ENCODE measurements at places on chromosomes 4 and X.

DNA sequence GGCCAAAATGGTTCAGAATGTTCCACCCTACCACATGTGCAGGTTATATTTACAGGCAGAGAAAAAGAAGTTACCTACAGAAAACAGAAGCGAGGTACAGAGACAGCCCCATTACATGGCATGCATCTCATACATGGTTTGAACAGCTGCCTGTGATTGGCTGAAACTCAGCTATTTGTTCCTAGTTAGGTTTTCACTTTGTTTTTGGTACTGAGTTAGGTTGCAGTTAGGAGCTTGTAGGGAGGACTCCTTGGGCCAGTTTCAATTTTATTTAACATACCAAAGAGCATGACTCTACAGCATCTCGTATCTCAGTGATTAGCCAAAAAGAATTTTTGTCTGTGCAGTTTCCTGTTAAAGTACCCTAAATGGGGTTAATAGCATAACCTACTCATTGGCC, 392.0 kb downstream of the MAPK10 start:
- no peak for DNase-seq

DNA sequence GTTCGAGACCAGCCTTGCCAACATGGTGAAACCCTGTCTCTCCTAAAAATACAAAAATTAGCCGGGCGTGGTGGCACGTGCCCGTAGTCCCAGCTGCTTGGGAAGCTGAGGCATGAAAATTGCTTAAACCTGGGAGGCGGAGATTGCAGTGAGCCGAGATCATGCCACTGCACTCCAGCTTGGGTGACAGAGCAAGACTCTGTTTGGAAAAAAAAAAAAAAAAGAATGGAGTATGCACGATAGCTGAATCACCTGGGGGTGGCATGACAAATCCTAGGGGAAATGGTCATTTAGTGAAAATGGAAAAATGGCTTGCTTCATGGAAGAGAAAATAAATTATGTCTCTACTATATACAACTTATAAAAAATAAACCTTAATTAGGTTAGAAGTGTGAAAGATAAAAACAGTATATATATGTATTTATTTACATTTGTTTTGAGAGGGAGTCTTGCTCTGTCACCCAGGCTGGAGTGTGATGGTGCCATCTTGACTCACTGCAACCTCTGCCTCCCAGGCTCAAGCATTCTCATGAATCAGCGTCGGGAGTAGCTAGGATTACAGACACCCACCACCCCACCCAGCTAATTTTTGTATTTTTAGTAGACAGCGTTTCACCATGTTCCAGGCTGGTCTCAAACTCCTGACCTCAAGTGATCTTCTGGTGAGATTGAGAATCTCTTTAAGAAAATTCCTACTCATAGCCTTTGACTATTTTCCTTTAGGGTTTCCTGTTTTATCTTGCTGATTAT, 19.3 kb upstream of the ING2 start:
- DNase-seq = no peak

GRCh38 chr4:119627267-119628255, 1.0 kb downstream of the PDE5A start:
- DNase-seq = peak; percentile 3

DNA sequence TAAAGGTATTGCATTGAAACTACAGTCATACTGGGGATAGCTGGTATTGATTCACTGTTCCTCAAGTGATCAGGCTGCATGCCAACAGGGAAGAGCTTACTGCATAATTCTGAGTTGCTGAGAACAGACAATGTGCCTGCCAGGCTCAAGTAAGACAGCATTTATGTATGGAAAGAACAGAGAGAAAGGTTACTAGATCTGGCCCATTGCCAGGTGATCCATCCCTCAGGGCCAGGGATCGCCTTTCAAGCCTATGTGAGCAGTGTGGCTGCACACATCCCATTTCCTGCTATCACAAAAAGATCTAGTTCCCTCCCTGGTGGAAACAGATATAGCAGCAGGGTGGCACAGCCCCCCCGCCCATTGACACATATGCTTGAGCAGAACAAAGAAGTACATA, 254.0 kb downstream of the TMA16 start:
- DNase-seq = no peak

DNA sequence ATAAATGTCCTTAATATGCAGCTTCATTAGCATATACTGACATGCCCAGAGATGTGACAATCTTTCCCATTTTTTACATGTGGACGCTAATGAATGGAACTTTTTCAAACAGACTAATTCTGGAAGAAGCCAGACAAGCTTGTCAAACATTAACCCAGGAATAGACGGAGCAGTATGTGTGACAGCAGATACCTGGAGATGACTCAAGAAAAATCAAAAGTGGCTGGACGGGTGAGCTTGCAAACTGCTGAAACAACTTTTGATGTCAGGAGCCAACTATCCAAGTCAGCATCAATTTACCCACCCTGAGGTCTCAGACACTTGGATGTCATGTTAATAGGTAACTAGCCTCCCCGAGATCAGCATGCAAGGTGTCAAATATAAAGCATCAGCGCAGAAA, 183.0 kb downstream of the PACRGL start:
- DNase-seq = no peak

DNA sequence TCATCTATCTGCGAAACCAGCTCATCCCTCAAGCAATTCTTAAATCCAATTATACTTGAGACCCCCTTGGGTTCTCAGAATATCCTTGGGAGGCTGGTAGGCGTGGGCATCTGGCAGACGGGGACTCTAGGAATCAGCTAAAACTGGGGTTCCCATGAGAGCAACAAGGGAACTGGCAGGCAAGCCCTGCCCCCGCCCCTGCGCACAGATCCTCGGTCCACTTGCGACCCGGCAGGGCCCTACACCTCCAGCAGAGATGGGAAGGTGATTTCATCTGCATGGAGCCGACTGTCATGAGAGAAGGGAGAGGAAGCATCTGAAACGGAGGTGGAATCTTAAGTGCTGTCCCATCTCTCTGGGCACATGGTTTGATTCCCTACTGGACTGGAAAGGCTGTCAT, 9.9 kb upstream of the C4orf50 start:
- no peak for DNase-seq

- peak; percentile 10 for DNase-seq
Measured at GRCh38 chrX:48468247-48468671, 1.8 kb downstream of the SLC38A5 start.

DNA sequence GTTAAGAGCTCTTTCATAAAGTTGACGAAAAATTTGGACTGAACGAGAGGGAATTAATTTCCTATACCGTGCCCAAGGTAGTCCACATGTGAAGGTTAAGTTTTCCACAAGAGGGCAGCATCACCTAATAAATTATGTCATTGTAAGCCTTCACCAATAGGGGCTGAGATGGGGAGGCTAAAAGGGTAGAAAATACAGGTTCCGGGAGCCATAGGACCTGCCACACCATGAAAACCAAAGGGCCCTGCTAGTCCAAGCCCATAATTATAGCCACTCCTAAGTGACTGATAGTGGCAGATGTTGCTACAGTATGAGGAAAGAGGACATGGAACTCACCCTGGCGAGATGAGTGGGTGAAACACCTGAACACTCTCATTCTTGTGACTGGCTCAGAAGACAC, 122.2 kb downstream of the SHROOM4 start:
- DNase-seq = no peak

DNA sequence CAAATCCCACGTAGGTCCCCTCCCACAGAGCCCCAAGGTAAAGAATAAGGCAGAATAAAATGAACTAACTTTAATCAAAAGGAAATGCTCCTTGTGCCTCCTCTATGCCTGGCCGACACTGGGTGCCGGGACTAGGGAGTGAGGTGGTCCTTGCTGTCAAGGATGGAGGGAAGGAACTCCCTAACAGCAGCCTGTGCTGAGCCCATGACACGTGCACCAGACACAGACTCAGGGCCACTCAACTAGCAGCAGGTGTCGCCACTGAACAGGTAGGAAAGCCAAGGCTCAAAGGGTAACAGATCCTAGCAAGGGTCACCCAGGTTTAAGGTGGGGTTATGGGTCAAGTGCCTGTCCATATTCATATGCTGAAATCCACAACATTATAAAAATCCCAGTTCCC, 29.2 kb downstream of the MSX1 start:
- no peak for DNase-seq

GRCh38 chrX:101079736-101080270, 1.1 kb downstream of the TMEM35A start:
- DNase-seq = no peak

DNA sequence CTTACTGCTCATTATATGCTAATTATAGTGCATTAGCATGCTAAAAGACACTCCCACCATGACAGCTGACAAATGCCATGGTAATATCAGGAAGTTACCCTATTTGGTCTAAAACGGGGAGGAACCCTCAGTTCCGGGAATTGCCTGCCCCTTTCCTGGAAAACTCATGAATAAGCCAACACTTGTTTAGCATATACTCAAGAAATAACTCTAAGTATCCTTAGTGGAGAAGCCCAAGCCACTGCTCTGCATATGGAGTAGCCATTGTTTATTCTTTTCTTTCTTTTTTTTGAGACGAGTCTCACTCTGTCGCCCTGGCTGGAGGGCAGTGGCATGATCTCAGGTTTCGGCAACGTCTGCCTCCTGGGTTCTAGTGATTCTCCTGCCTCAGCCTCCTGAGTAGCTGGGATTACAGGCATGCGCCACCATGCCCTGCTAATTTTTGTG, 15.5 kb downstream of the NUDT6 start:
- DNase-seq = no peak

DNA sequence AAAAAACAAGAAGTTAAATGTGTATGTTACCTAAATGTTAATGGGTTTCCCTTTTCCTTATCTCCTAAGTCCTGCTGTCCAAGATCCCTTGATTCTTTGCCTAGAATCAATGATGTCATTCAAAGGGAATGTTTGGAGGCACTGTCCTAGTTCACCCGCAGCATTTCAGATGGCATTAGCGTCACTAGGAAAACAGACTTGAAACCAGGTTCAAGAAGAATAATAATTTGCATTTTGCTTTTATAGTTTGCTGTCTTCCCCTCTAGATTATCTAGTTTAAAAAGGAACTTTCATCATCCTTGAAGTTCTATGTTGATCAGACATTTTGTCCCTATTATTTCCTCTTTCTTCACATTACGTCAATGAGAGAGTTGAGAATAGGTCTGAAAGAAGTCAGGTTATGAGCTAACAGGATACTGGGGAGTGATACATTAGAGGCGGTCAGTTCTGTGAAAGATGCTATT, 234.1 kb upstream of the PGRMC2 start:
- DNase-seq = no peak

DNA sequence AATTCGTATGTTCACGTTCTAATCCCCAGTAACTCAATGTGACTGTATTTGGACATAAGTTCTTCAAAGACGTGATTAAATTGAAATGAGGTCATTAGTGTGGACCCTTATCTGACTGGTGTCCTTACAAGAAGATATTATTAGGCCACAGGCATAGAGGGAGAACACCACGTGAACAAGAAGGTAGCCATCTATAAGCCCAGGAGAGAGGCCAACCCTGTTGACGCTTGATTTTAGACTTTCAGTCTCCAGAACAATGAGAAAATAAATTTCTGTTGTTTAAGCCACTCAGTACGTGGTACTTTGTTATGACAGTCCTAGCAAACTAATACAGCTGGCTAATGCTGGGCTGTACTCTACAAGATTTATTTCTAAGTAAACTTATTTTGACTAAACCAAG, 1.5 kb upstream of the EIF1AX start:
- no peak for DNase-seq

- no peak for DNase-seq
Measured at GRCh38 chrX:53080628-53081580, 1.3 kb upstream of the TSPYL2 start.

DNA sequence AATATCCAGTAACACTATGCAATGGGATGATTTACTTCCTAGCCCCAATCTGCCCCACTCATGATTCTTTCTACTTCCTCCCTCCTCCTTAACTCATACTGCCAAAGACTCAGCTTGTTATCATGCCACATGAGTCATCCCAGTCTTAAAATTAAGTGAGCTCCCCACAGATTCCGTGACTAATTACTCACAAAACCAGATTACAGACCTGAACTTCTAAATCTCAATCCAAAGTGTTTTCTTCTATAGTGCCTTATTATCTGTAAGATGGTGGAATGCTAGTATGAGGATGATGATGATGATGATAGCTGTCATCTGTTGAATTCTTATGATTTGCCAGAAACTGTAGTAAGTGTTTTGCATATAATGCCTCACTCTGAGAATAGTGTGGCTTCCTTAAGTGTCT, 27.7 kb upstream of the GPC3 start:
- DNase-seq = no peak

DNA sequence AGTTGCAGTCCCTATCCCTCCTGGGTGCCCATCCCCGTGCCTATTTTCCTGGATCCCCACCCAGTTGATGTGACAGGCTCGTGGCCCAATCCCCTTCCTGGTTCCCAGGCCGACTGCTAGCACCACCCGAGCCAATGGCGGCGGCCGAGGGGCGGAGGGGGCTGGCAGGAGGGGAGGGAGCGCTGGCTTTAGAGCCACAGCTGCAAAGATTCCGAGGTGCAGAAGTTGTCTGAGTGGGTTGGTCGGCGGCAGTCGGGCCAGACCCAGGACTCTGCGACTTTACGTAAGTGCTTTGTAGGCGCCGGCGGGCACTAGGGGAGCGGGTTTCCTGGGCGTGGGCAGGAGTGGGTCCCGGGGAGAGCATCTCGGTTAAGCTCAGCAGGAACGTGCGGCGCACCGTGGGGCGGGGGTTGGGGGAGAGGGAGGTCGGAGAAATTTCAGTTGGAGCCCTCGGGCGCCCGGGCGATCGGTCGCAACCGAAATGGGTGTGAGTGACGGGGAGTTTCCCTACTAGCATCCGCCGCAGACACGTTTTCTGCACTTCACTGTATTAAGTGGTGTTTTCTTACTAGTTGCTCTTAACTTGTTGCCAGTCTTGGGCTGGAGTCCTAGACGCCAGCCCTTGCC, at the start of gene PLS3:
Gene PLS3, plus strand, starts transcription at position 197 of the 627 bp plus-strand sequence. CDS start 49,077 bp downstream, outside the sequence.
- no peak for DNase-seq

GRCh38 chr4:26206999-26207398, 113.8 kb upstream of the RBPJ start:
- no peak for DNase-seq
